ENCODE measurements at places on chromosomes 13 and 19.

- DNase-seq: no peak
These were observed 550.8 kb upstream of the SLITRK1 start for GRCh38 chr13:84433024-84433423.

DNA sequence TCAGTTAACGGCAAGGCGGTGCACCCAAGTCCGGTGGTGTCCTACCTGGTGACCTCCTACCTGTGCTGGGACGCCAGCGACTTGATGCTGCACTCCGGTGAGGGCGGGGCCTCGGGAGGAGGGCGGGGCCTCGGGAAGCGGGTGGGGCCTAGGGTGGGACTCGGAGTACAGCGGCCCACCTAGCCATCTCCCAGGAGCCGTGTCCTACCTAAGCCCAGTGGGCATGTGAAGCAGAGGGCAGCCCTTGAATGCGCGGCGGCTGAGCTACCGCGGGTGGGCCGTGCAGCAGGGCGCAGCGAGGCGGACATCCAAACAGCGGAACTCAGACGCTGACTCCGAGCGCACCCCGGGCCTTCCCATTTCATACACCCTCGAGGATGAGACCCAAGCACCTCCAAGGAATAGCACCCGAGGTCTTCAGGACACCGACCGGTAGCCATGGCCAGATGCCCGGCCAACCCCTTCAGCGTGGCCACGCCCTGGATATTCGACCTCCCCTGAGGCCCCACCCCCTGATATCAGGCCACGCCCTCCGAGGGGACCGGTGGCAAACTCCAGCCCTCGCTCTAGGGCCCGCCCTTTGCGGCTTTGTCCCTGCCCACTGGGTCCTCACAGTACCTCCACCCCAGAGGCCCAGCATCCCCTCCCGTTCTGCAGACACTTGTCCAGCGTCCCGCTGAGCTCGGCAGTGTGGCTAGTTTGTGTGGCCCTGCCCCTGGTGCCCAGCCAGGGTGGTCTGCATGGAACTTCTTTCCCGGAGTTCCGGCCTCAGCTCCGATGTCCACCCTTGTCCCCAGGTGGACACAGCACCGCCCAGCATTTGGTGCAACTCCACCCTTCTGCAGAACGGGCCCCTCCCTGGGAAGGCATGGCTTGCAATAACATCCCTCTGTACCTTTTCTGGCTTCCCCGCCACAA lies 5.4 kb downstream of the KLK1 start:
- DNase-seq: no peak

DNA sequence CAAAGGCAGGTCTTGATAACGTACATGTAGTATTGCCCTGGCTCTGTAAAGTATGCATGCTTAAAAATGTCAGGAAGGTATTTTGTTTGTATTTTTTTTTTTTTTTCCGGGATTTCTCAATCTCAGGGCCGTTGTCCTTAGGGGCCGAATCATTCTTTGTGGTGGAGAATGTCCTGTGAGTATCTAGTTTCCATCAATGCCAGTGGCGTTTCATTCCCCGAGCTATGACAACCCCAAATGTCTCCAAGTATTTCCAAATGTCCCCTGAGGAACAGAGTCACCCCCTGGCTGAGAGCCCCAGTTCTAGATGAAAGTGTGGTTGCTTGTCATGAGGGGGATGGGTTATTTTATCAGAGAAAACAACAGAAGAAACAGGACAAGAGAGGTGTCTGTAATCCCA lies 68.7 kb downstream of the ACSBG2 start:
- no peak for DNase-seq

- no peak for DNase-seq
These were observed 607.4 kb downstream of the EFNB2 start for GRCh38 chr13:105928048-105928447.

DNA sequence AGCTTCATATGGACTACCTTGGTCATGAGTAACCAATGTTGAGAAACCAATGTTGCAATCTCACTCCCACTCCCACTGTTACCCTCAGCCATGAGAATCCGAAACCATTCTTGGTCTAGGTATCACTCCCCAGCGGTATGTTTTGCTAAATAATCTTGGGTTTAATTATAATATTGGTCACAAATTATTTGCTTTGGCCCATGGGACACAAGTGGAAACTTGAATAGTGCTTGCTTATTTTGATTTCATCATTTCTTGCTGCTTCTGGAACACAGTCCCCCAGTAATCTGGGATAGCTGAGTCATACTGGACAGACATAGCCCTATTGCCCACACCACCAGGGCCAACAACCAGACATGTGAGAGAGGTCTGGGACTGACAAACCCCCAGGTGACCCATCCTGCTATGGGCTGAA lies 171.6 kb upstream of the IPO5 start:
- DNase-seq: no peak

- DNase-seq: no peak
These were observed 9.1 kb downstream of the COMP start for GRCh38 chr19:18781885-18782527.

DNA sequence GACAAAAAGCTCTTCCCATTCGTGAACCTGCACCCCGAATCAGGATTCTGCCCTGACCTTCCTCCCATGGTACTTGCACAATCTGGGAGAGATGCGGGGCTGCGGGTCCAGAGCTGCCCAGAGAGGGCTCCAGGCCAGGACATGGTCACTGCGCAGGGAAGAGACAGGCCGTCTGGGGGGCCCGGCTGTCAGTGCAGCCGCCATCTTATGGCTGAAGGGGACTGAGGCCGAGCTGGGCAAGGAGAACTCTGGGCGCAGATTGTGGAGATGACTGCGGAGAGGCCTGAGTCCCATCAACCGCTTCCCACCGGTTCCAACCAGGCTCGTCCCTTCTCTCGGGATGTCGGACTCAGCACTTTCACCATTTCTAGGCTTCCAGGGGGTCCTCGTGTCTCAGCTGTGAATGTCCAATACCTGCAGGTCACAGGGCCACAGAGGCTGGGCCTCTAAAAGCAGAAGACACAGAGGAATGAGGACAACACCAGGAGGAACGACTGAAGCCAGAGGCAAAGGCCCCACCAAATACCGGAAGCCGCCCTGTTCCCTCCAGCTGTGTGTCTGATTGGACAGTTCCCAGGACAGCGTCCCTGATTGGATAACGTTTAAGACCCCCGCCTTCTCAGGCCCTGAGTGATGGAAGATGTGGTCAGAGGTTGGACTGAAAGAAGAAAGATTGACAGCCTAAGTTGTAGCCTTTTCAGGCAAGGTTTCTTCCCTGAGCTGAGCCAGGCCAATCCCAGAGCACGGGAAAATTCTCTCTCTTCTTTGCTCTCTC lies 117.1 kb upstream of the ZNF91 start:
- no peak for DNase-seq

DNA sequence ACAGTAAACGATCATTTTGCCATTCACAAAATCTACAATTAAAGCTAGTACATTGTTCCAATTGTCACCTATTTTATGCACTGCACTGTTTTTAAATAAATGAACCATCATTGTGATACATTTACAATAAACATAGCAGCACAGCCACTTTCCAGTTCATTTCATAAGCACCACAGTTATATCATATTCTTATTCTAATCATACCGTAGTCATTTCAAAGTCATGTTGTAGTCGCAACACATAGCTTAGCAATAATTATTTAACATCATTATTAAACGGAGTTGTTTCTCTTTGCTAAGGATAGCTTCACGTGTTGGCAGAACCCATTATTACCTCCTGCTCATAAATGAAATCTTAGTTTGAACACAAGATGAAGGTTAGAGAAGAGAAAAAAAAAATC lies 2.2 kb upstream of the PCDH9 start:
- no peak for DNase-seq

GRCh38 chr19:19613506-19613905 lies 5.0 kb downstream of the PBX4 start:
- DNase-seq: no peak

DNA sequence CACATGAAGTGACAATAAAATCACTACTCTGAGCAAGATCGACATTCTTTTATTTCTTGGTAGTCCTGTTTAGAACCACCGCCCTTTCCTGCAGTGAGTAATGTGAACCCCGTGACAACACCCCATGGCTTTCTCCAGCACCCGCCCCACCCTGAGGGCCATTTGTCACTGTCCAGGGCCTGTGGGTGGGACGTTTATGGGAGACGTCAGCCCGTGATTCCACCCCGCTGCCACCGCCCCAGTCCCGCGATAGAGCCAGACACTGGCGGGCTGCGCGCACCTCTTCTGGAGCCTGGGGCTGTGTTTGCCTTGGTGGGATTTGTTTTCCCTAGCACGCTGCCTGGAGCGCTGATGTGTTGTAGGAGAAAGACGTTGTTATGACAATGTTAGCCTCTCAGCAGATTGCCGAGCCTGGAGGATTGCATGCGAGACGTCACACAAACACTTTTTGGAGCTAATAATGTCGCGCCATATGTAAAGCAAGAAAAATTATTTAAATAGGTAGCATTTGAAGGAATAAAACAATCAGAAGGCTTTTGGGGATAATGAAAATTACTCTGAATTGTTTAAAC lies 263.7 kb downstream of the TEX29 start:
- DNase-seq: no peak
